Activated T-cell treated with anti-CD3 and anti-CD28 coated beads, Interleukin-2, amount 50 U/mL, for 24 hours (primary cell): ENCODE measurements at places on chromosomes 5 and 9.
A peak's percentile ranks its signal among the peaks of the same experiment; 100 is the strongest.

GRCh38 chr5:5781335-5781734, 358.9 kb downstream of the ICE1 start:
- H3K27ac ChIP-seq: no peak overlapping the region
- H3K4me1 ChIP-seq: no peaks in the 10 kb centered on the region
- no peaks in the 10 kb centered on the region for H3K36me3 ChIP-seq
- DNase-seq: no peak
- H3K27me3 ChIP-seq: no peaks in the 10 kb centered on the region

GRCh38 chr9:36151316-36152210, 15.0 kb downstream of the GLIPR2 start:
- H3K4me3 ChIP-seq: peak overlapping the region; percentile 75
- peak; percentile 88 for DNase-seq
- H3K4me1 ChIP-seq: peaks cover 75% of the 10 kb centered on the region
- H3K27ac ChIP-seq: peak overlapping the region; percentile 95

GRCh38 chr9:95133325-95133705, 184.2 kb downstream of the FANCC start:
- H3K36me3 ChIP-seq: peaks cover 8% of the 10 kb centered on the region
- H3K4me3 ChIP-seq: no peak overlapping the region
- no peaks in the 10 kb centered on the region for H3K4me1 ChIP-seq
- no peaks in the 10 kb centered on the region for H3K27me3 ChIP-seq
- DNase-seq: no peak
- H3K27ac ChIP-seq: no peak overlapping the region

GRCh38 chr5:127957183-127957582, 126.4 kb upstream of the SLC12A2 start:
- H3K4me3 ChIP-seq: no peak overlapping the region
- H3K4me1 ChIP-seq: peaks cover 20% of the 10 kb centered on the region
- H3K27me3 ChIP-seq: no peaks in the 10 kb centered on the region

- no peaks in the 10 kb centered on the region for H3K27me3 ChIP-seq
- peaks cover 36% of the 10 kb centered on the region for H3K4me1 ChIP-seq
- H3K27ac ChIP-seq: peak overlapping the region; percentile 97
- H3K36me3 ChIP-seq: peaks cover 11% of the 10 kb centered on the region
- peak overlapping the region; percentile 92 for H3K4me3 ChIP-seq
Observed at GRCh38 chr5:119070578-119070827, 384 bp upstream of the DMXL1 start.

GRCh38 chr9:93683331-93684134, 107.1 kb downstream of the PHF2 start:
- H3K4me3 ChIP-seq: no peak overlapping the region
- peaks cover 11% of the 10 kb centered on the region for H3K27me3 ChIP-seq
- H3K27ac ChIP-seq: no peak overlapping the region

DNA sequence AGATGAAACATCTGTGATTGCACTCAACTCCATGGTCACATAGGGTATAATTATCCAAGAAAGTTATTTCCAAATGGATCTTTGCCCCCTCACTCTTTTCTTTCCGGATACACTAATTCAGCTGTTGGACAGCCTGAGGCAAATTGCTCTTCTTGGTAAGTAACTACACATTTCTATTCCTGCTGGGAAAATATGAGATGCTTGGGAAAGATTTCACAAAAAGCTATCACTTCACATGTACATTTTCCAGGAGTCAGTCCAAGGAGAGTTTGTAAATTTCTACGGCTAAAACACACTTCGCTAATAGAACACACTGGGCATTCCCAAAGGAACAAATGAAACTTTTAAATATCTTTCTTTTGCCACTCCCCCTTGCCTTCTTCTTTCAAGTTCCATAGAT, 123.0 kb upstream of the GRIA1 start:
- no peak for DNase-seq
- H3K27ac ChIP-seq: no peak overlapping the region
- H3K36me3 ChIP-seq: no peaks in the 10 kb centered on the region
- no peaks in the 10 kb centered on the region for H3K27me3 ChIP-seq
- no peaks in the 10 kb centered on the region for H3K4me1 ChIP-seq

DNA sequence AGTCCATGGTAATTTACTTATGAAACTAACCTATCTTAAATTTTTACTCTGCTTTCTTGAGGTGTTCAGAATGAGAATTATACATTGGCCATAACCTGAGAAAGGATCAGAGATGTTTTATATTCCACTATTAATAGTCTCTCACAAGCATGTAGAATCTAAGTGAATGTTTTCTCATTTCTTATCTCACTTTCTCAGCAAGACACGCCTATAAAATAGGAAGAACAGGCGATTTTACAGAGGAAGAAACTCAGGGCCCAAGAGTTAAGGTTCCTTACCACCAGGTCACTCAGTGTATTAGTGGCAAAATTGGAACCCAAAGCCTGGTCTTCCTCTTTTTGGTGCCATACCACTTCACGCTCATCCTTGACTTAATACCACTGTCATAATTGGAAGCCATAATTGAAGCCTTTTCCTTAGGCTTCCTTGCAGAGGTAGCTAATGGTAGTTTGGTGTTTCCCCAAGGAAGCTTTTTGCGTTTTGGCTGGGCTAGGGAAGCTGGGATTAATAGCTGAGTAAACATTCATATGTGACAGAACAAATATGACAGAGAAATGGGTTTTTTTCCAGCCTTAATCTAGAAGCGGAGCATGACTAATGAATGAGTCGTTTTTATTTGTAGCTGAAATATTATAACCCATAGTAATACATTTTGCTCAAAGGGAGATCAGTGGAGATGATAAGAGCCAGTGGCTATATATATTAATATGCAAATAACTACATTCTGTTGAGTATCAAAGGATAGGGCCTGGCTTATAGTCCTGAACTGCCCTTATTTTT, 16.9 kb downstream of the HMGXB3 start:
- H3K4me3 ChIP-seq: no peak overlapping the region
- peak overlapping the region; percentile 8 for H3K27ac ChIP-seq
- peaks cover 47% of the 10 kb centered on the region for H3K4me1 ChIP-seq
- no peak for DNase-seq
- H3K36me3 ChIP-seq: peaks cover 100% of the 10 kb centered on the region
- no peaks in the 10 kb centered on the region for H3K27me3 ChIP-seq

DNA sequence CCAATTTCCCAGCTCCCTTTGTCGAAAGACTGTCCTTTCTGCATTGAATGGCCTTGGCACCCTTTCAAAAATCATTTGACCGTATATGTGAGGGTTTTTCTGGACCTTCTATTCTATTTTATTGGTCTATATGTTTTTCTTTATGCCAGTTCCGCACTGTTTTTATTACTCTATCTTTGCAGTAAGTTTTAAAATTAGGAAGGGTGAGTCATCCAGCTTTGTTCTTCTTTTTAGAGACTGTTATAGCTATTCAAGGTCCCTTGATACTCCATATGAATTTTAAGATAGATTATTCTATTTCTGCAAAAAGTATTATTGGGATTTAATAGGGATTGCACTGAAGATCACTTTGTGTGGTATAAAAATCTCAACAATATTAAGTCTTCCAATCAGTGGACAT, 44.2 kb upstream of the STARD4 start:
- DNase-seq: no peak
- H3K27me3 ChIP-seq: peaks cover 6% of the 10 kb centered on the region
- no peaks in the 10 kb centered on the region for H3K36me3 ChIP-seq
- no peak overlapping the region for H3K4me3 ChIP-seq
- H3K27ac ChIP-seq: no peak overlapping the region

DNA sequence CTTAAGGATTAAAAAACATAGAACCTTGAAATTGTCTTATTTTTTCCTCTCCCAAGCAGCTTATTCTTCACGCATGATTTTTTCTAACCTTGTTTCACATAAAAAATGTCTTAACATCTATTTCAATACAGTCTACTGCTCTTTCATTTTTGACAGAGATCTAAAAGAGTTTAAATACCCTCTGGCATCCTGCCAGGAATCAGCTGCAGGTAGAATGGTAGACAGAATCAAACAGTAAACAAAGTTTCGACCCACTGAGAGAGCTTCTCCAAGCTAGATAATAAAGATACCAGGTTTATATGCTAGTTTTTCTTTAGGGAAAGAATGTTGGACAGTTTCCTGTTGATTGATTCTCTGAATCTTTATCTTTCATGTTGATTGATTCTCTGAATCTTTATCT, 555.8 kb upstream of the CDH9 start:
- H3K27me3 ChIP-seq: no peaks in the 10 kb centered on the region
- DNase-seq: no peak
- no peaks in the 10 kb centered on the region for H3K4me1 ChIP-seq
- H3K27ac ChIP-seq: no peak overlapping the region
- no peaks in the 10 kb centered on the region for H3K36me3 ChIP-seq

DNA sequence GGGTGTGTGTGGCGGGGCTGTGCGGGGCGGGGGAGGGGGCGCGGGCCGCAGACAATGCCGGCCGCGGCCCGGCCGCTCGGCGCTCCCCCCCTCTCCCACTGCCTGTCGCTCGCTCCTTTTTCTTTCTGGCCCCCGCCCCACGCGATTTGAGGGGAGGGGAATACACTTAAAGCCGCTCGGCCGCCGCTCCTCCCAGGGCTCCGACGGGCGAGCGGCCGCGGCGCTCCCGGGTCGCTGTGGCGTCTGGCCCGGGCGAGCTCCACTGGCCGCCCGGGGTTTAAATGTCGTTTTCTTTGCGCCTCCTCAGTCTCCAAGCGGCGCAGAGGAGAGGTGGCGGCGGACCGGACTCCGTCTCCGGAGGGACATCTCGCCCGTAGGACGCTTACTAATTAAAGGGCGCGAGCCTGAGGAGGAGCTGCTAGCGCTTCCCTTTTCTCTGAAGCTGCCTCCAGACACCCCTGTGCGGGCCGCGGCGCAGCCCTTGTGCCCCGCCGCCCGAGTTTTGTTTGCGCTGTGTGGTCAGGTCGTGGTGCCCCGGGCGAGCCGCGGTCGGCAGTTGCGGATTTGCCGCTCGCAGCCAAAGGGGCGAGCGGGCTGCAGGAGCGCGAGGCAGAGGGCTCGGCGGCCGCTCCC, 1.4 kb downstream of the ZSWIM6 start:
- H3K4me3 ChIP-seq: peak overlapping the region; percentile 83
- peak overlapping the region; percentile 73 for H3K27ac ChIP-seq
- peaks cover 15% of the 10 kb centered on the region for H3K27me3 ChIP-seq
- H3K4me1 ChIP-seq: peaks cover 42% of the 10 kb centered on the region
- peaks cover 15% of the 10 kb centered on the region for H3K36me3 ChIP-seq
- DNase-seq: peak; percentile 65

DNA sequence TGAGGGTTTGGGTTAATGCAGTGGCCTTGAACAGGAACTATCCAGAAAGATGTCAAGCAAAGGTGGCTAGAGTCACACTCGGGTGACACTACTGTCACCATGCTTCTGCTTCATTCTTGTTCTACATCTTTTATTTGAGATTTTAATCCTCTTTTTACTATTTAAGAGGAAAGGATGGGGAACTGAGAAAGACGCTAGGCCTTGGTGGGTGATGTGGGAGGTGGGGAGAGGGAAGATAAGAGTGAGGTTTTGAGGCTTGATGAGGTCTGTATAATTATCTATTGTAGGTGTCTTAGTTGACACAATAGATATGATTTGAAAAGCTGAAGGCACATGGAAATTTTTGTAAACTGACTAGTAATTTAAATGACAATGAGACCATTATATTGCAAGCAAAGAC, 3.5 kb upstream of the BASP1 start:
- no peaks in the 10 kb centered on the region for H3K36me3 ChIP-seq
- H3K27me3 ChIP-seq: peaks cover 29% of the 10 kb centered on the region
- DNase-seq: no peak
- no peak overlapping the region for H3K27ac ChIP-seq

DNA sequence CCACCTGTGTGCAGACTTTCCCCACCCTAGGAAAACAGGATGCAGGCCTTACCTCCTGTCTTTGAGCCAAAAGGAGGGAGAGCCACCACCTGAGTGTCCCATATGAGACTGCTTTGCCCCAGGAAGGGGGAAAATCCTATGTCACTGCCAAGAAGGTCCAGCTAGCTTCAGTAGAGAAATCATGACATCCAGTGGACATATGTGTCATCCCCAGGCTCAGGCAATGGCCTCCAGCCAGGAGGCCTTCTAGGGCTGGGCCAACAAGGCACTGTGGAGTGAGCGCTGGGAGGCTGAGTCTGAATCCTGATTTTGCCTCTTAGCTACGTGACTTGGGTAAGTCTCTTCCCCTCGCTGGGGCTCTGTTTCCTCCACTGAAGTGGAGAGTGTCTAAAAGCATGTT, 60.2 kb downstream of the SMIM23 start:
- no peak overlapping the region for H3K4me3 ChIP-seq
- H3K4me1 ChIP-seq: peaks cover 3% of the 10 kb centered on the region
- no peak for DNase-seq
- no peak overlapping the region for H3K27ac ChIP-seq

DNA sequence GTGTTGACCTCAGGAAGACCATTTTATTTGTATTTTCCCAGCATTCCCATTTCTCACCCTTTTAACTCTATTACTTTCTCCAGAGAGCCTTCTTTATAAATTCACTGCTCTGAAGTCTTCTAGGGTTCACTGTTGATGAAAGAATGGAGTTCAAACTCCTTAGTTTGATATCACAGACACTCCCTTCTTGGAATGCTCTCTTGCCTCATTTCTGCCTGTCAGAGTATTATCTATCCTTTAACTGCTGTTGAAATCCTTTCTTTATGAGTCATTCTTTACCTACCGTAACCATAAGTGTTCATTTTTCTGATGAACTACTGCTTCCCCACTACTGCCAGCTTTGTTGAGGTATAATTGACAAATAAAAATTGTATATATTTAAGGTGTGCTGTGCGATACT, 4.3 kb downstream of the RIC1 start:
- no peak overlapping the region for H3K4me3 ChIP-seq
- H3K27ac ChIP-seq: no peak overlapping the region
- peaks cover 48% of the 10 kb centered on the region for H3K4me1 ChIP-seq
- H3K27me3 ChIP-seq: no peaks in the 10 kb centered on the region
- H3K36me3 ChIP-seq: peaks cover 40% of the 10 kb centered on the region

DNA sequence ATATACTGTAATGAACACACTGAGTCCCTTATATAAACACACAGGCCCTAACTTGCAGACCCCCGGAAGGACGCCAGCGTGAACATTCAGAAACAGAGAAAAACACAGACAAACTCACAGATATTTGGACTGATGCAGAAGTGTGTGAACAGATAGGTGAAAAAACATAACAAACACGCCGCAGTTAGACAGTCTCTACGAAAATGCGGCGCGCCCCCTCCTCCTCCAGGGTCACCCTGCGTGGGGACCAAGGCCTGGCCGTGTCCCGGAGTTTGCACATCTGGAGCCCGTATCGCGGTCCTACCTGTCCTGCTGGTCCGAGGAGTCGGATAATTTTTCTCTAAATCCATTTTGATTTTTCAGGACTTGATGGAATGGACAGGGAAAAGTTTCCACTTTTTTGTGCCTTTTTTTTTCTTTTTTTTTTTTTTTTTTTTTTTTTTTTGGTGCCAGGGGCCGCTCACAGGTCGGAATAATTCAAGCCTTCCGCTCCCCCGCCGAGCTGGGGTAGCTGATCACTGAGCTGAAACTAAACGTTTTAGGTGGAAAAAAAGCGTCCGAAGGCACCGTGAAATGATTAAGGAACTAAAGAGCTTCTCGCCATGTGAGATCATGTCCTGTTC, at the start of gene PAX5:
PAX5 (minus strand) TSS at position 587 of the 623 bp plus-strand sequence; CDS start at position 350, 237 bp downstream.
- H3K4me3 ChIP-seq: peak within 1 kb of the TSS; percentile 72
- H3K27ac ChIP-seq: no peak within 1 kb of the TSS
- DNase-seq: no peak
- H3K36me3 ChIP-seq: no peaks in the 10 kb centered on the region

GRCh38 chr5:55533521-55534435, 986 bp downstream of the PLPP1 start:
- peaks cover 40% of the 10 kb centered on the region for H3K4me1 ChIP-seq
- peak overlapping the region; percentile 86 for H3K4me3 ChIP-seq
- DNase-seq: no peak
- peak overlapping the region; percentile 60 for H3K27ac ChIP-seq
- H3K27me3 ChIP-seq: no peaks in the 10 kb centered on the region
